ENCODE measurements at places on chromosomes 4 and X.

DNA sequence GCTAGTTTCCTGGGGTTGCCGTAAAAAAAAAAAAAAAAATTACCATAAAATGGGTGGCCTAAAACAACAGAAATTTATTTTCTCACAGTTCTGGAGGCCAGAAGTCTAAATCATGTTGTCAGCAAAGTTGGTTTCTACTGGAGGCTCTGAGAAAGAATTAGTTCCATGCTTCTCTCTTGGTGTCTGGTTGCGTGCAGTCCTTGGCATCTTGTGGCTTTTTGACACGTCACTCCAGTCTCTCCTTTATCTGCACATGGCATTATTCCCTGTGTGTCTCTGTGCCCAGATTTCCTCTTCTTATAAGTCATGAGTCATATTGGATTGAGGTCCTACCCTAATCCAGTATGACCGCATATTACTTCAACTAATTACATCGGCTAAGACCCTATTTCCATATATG lies 38.7 kb downstream of the SPATA4 start:
- no peak for DNase-seq

DNA sequence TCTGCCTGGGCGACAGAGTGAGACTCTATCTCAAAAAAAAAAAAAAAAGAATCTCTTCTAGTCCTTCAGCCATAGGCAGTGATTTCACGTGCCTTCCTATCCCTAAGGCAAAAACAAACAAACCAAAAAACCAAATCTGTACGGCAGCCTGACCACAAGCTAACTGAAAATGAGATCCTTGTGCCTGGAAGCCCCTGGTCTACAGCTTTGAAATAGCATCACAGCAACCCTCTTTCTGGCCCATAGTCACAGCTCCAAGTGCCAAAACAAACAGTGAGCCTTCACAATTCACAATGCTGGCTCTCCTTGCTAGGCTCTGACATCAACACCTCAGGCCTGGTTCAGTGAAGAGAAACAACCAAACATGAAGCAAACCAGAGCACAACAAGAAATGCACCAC lies 46.1 kb downstream of the TMEM150C start:
- DNase-seq = peak; percentile 63

GRCh38 chr4:76307660-76308014 lies 1.1 kb downstream of the STBD1 start:
- DNase-seq = peak; percentile 32

DNA sequence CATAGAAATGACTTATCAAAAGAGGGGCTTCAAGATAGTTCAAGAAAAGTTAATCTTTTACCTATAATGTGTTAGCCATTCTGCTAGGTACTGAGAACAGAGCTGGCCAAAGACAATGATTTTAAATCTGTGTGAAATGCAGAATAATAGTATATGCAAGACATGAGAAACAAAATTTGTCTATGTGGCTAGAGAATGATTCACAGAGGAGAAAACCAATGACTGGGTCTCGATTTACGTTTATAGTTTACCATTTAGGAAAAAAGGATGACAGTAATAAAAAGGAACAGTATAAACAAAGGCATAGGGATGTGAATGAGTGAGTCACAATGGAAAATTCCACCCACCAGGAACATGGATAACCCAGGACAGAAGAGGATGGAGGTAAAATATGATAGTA lies 31.9 kb downstream of the NPFFR2 start:
- no peak for DNase-seq

DNA sequence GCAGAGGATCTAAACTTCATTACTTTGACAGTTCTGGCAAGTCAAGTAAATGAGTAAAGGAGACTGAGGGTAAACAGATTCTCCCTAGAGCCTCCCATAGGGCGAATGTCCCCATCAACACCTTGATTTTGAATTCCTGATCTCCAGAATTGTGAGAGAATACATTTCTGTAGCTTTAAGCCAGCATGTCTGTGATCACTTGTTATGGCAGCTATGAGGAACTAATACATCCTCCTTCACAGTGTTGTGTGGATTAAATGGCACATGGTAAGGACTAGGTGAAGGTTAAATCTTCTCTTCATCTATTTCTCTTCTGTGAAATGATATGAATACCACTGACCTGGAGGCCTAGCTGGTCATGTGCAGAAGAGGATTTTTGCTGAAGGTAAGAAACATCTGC lies 137.3 kb downstream of the CPEB2 start:
- no peak for DNase-seq

- DNase-seq = no peak
These were observed 7.0 kb downstream of the PNMA3 start for GRCh38 chrX:153063315-153063714.

DNA sequence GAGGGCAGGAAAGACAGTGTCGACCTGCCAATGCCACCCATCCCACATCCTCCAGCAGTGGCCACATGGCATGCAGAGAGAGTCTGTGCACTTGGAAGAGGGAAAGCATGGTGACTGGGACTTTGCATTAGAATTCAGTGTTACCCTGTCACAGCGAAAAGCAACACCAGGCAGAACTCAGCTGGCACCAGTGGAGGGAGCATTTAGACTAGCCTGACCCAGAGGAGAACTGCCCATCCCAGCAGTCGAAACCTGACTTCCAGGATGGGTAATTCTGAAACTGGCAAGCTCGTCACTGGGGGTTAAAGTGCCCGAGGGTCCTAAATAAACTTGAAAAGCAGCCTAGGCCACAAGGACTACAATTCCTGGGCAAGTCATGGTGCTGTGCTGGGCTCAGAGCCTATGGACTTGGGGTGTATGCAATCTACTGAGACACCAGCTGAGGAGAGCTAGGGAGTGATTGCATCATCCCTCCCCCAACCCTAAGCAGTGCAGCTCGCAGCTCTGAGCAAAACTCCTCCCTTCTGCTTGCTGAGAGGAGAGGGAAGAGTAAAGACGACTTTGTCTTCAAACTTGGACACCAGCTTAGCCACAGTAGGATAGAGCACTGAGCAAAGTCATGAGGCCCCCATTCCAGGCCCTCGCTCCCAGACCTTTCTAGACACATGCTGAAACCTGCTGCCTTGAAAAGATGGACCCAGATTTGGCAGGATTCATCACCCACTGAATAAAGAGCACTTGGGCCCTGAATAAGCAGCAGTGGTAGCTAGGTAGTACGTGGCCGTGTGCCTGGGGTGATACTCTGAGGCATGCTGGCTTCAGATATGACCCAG lies 68.8 kb downstream of the DDX60L start:
- no peak for DNase-seq

DNA sequence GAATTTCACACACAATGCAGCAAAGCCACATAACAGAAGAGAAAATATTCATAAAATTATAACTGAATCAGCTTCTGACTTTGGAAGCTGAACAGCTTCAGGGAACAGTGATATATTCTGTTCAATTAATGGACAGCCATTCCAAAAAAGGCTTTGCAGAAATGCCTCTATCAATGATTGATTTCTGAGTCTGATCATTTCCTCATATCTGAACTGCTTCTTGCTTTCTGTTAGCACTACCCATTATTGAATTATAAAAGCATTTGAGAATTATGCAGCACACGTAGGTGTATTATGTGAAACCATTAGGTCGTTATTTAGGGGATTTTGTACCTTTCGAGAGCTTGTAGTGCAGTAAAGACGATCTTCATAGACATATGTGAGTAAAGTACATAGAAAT lies 159.6 kb downstream of the STIM2 start:
- DNase-seq = no peak

GRCh38 chr4:161762796-161763195 lies 401.0 kb downstream of the FSTL5 start:
- DNase-seq = no peak

- peak; percentile 25 for DNase-seq
These were observed 36.0 kb downstream of the CXCL8 start for GRCh38 chr4:73776321-73776729.

GRCh38 chr4:85736571-85736970 lies 261.6 kb downstream of the ARHGAP24 start:
- DNase-seq = no peak

- no peak for DNase-seq
These were observed 32.5 kb downstream of the AKAP4 start for GRCh38 chrX:50168241-50168687.

DNA sequence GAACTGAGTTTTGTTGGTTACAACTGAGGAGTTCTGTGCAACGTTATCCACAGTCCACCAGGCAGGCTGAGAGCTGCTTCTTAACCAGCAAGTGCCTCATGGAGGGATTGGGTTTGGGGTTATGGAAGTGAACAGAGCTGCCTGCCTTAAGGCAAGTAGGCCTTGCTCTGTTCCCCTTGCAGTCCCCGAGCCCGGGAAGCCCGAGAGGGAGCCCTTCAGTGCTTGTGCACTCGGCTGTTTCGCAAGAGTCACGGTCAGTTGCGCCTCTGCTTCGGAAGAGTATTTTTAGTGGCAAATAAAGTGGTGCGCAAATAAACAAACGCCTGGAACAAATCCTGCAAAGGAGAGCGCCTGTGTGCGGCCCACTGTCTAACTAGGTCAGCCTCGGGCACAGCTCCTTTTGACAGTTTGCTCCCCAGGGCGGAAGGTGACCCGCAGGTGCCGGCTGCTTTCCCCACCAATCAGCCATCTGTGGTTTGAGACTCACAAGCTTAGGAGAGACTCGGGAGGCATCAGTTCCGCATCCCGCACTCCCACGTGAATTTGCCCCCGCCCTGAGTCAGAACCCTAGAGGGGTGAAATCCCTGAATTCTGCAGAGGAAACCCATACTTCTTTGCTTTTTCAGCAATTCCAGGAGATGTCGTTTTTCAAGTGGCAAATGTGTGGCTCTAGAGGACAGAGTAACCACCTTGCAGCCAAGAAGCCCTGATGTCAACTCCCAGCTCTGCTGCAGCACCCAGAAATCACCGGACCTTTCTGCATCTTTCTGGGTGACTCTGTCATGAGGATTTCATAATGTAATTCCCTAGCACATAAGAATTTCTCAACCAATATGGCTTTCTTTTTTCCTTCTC lies 56.8 kb downstream of the LGI2 start:
- no peak for DNase-seq

DNA sequence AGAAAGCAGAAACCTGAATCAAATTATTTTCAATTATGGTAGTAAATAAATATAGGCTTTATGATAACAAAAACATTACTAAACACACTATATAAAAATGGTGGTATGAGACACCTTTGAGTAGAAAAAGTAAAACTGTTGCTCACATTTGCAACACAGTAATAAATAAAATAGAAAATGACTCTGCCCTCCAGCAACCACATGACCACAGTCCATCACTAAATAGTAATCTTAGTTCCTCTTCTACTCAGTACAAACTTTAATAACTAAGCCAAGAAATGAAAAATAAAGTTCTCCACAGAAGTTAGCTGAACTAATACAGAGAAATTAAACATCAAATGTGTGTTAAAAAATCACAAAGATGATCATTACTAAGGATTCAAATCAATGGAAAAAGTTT lies 108.5 kb downstream of the ADGRA3 start:
- DNase-seq = no peak

DNA sequence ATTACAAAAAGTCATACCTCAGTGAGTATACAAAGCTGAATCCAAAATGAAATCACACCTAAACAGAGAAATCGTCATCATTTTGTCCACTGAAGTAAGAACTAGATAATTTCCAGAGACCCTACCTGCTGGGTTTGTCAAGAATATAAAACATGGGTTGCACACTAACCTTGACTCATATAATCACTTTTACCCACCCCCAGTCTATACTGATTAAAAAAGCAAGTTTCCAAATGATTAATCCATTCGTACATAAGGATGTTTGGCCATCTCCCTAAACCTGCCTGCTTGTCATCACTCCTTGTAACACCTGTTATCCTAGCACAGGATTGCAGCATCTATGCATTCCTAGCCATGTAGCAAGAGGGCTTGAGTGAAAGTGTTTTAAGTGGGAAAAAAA lies 4.7 kb downstream of the RAP2C start:
- DNase-seq = no peak

GRCh38 chr4:101136373-101137370 lies 210.7 kb downstream of the PPP3CA start:
- DNase-seq = no peak

DNA sequence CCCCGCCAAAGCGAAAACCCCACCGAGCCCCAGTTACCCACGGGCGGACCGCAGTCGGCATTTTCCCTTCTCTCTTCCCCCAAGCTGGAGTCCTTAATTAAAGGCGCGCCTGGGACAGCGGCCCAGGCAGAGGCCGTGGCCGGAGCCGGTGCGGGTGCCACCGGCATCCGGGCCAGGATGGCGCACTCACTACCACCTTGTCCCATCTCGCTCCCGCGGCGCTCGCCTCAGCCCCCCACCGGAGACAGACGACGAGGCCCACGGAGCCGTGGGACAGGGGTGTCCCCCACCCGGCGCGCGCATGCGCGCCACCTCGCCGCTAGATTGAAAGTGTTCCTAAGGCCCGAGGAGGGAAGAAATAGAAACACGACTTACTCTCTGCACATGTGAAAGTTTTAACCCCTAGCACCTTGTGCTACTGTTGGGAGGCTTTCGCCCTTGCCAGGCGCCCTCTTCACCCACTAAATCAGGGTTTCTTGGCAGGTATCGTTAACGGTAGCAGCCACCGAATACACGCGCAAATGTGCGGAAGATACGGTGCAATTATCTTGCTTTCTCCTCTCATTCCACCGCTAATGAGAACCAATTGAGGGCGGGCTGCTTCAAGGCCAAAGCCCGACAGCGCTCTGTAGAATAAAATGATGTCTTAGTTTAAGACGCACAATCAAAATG lies 64.3 kb upstream of the CCDC160 start:
- peak; percentile 28 for DNase-seq
